ENCODE measurements at places on chromosomes 2 and 18.
A peak's percentile ranks its signal among the peaks of the same experiment; 100 is the strongest.

GRCh38 chr2:216188559-216188850, 79.4 kb downstream of the XRCC5 start:
- no peak for DNase-seq

DNA sequence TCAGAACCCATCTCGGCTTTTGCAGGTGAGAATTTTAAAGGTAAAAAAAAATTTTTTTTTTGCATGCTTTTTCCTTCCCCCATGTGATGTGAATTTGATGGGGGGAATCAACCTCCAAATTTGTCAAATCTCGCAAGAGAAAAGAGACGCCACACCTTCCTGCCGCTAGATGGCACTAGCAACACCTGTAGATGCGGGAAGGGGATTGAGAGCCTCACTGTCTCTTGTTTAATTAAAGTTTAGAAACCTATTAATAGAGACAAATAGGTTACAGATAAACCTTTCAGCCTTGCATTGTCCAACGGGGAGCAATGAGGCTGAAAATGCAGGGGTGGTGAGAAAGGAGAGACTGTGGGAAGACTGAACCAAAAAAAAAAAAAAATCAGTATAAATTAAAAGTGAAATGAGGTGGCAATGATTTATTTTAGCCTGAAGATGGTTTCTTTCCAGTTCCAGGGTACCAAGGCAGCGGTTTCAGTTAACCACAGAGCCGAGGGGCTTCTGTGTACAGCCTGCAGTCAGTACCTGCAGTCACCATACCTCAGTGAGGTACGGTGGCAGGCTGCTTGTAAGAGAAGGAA, 84.6 kb downstream of the NRP2 start:
- peak; percentile 31 for DNase-seq

GRCh38 chr2:96601382-96602292, 36.5 kb downstream of the KANSL3 start:
- DNase-seq: no peak

DNA sequence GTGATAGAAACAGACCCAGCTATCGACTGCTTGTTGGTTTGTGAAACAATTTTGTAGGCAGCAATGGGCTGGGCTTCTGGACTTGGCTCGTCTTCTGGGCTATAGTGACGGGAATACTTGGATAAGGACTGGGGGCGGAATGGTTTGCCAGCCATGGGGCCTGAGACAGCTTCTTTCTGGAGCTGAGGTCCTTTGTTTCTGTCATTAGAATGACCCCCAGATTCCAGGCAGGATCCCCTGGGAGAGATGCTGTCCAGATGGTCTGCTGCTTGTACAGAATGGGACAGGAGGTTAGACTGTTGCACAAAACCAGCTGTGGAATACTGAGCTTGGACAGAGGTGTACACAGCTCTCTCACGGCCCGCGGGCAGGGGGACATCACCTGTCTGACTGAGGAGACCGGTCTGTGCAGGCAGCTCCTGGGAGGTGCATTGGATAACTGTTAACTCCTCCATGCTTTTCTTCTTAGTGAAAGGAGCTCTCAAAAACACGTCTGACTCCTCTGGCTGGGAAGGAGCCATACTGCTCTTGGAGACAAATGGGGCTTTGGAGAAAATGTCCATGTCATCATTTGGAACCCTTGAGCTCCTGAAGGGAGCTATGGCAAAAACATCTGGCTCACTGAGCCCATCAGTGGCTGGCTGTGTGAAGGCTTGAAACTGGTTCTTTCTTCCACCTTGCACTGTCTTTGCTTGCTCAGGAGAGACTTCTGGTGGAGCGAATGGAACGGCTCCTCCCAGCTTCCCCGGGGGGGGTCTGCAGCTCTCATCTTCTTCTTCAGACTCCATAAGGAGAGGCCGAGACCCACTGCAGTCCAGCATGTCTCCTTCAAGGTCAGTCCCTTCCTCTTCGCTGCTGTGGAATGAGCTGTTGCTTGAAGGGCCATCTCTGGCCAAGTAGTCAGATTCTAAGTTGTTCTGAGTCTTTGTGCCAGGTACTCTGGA, 28.6 kb upstream of the NFU1 start:
- DNase-seq: no peak

DNA sequence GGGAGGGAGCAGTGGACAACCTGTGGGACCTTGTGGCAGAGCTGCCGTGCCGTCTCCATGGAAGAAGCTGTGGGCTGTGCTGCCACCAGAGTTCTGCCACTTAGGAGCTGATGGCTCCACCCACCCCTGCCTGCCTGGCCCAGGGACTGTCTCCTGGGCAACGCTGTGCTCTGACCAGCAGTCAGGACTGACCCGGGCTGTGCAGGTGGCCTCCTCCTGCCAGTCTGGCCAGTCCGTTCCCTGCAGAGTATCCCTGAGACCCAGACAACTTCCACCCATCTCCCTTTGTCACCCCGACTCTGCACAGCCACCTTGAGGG, 12.8 kb downstream of the ASIC4 start:
- DNase-seq: no peak

GRCh38 chr2:24970483-24971285, 1.1 kb downstream of the DNAJC27 start:
- no peak for DNase-seq

- no peak for DNase-seq
These were observed 62.6 kb downstream of the NFATC1 start for GRCh38 chr18:79458131-79458838.

- no peak for DNase-seq
These were observed 31.1 kb downstream of the SIGLEC15 start for GRCh38 chr18:45856531-45856930.

- DNase-seq: no peak
These were observed 345.2 kb upstream of the VRK2 start for GRCh38 chr2:57701391-57701791.

- DNase-seq: no peak
These were observed 358.5 kb upstream of the DSEL start for GRCh38 chr18:67875060-67875459.

All from CD4-positive, alpha-beta T cell treated with Interleukin-1 beta for 1 hour (primary cell).